Astrocyte (in vitro differentiated cells and primary cell): ENCODE measurements at places on chromosomes 16 and 17. TPM values are rescaled to one million over a fixed set of nuclear protein-coding genes. Genes with fewer than 3 reads are reported as not detected.

- H3K4me1 ChIP-seq: no peaks in the 10 kb centered on the region
- no peaks in the 10 kb centered on the region for H3K36me3 ChIP-seq
- no peaks in the 10 kb centered on the region for H3K27me3 ChIP-seq
- DNase-seq: no peak
- no peak overlapping the region for H3K4me3 ChIP-seq
- H3K27ac ChIP-seq: no peak overlapping the region
Observed at GRCh38 chr16:54164789-54165173, 121.8 kb downstream of the IRX3 start.

DNA sequence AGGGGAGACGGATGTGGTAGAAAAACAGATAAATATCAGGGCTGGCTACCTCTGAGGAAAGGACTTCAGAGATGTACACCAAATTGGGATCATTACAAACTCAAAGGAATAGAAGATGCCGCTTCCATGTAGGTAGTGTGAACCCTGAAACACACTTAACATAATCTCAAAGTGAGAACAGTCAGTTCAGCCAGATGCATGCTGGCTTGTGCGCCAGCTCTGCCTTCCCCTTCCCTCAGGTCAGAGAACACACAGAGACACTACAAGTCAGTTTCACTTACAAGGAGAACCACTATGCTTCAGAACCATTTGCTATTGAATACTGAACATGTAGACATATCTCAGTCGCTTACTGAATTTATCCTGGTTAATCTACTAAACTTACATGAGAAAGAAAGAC, 176.0 kb upstream of the AXIN2 start:
- no peaks in the 10 kb centered on the region for H3K36me3 ChIP-seq
- no peak overlapping the region for H3K27ac ChIP-seq
- H3K4me3 ChIP-seq: no peak overlapping the region
- DNase-seq: no peak
- no peaks in the 10 kb centered on the region for H3K27me3 ChIP-seq

GRCh38 chr17:54372069-54372749, 528.4 kb upstream of the TOM1L1 start:
- no peak overlapping the region for H3K27ac ChIP-seq
- DNase-seq: no peak

DNA sequence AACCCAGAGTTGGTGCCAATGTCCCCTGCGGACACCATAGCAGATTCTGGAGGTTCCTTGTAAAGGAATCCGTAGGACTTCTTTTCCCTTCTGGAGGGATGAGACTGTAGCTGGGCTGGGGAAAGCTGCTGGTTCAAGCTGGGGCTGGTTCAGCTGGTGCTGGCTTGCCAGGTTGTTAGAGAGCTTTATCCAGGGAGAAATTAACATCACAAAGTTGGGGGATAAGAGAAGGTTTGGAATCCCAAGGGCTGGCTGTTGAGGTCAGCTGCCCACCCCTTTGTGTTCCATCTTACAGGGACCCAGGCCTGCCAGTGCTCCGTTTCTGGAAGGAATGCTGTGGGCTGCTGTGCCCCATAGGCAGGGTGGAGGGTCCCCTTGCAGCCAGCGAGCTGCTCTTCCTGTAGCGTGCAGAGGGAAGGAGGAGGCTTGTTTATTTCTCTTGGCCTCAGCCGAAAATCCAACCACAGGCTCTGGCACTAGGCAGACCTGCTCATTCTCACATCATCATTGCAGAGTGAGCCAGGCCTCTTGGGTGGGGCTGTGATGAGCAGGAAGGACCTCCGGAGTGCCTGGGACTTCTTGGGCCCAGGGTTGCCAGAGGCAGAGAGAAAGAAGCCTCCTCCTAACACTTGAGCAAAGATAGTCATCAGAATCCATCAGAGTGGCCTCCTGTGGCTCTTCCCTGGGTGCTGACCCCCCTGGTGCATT, 251.1 kb downstream of the SEC14L1 start:
- H3K27ac ChIP-seq: peak overlapping the region; percentile 95
- no peaks in the 10 kb centered on the region for H3K27me3 ChIP-seq
- DNase-seq: peak; percentile 98
- no peak overlapping the region for H3K4me3 ChIP-seq
- H3K36me3 ChIP-seq: no peaks in the 10 kb centered on the region

- H3K4me1 ChIP-seq: peaks cover 8% of the 10 kb centered on the region
- H3K4me3 ChIP-seq: no peak overlapping the region
- no peak overlapping the region for H3K27ac ChIP-seq
- DNase-seq: no peak
- H3K27me3 ChIP-seq: no peaks in the 10 kb centered on the region
Observed at GRCh38 chr17:82793974-82794630, 42.2 kb downstream of the TBCD start.

GRCh38 chr16:67184453-67184994, 761 bp upstream of the MATCAP1 start:
- no peak overlapping the region for H3K27ac ChIP-seq
- peaks cover 33% of the 10 kb centered on the region for H3K4me1 ChIP-seq
- no peak for DNase-seq
- peak overlapping the region; percentile 70 for H3K4me3 ChIP-seq
- H3K36me3 ChIP-seq: no peaks in the 10 kb centered on the region

DNA sequence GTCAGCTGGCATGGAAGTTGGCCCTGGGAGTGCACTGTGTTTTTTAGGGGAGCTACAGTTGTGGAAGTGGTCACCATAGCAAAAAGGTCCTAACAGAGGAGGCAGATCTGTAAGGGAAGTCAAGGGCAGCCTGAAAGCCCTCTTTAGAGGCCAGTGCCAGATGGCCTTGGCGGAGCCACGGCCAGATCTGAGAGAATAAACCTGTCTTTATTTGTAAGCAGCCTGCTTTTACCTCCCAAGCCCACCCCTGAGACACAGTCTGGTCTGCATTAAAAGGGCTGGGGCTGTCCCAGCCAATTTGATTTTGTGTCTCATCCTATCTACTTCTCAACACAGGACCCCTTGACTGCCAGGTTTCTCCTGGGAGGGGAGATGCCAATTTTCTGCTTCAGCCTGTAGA, 51.0 kb upstream of the NOL11 start:
- no peak overlapping the region for H3K4me3 ChIP-seq
- DNase-seq: no peak
- H3K36me3 ChIP-seq: no peaks in the 10 kb centered on the region
- H3K4me1 ChIP-seq: no peaks in the 10 kb centered on the region
- no peak overlapping the region for H3K27ac ChIP-seq
- H3K27me3 ChIP-seq: no peaks in the 10 kb centered on the region

GRCh38 chr17:55463600-55463999, 42.0 kb upstream of the MMD start:
- H3K4me1 ChIP-seq: peaks cover 10% of the 10 kb centered on the region
- no peaks in the 10 kb centered on the region for H3K27me3 ChIP-seq
- no peak overlapping the region for H3K27ac ChIP-seq
- no peaks in the 10 kb centered on the region for H3K36me3 ChIP-seq

GRCh38 chr16:78098087-78098486, 1.4 kb upstream of the WWOX start:
- H3K27me3 ChIP-seq: peaks cover 3% of the 10 kb centered on the region
- H3K27ac ChIP-seq: no peak overlapping the region
- no peaks in the 10 kb centered on the region for H3K36me3 ChIP-seq
- H3K4me1 ChIP-seq: peaks cover 2% of the 10 kb centered on the region
- H3K4me3 ChIP-seq: no peak overlapping the region

DNA sequence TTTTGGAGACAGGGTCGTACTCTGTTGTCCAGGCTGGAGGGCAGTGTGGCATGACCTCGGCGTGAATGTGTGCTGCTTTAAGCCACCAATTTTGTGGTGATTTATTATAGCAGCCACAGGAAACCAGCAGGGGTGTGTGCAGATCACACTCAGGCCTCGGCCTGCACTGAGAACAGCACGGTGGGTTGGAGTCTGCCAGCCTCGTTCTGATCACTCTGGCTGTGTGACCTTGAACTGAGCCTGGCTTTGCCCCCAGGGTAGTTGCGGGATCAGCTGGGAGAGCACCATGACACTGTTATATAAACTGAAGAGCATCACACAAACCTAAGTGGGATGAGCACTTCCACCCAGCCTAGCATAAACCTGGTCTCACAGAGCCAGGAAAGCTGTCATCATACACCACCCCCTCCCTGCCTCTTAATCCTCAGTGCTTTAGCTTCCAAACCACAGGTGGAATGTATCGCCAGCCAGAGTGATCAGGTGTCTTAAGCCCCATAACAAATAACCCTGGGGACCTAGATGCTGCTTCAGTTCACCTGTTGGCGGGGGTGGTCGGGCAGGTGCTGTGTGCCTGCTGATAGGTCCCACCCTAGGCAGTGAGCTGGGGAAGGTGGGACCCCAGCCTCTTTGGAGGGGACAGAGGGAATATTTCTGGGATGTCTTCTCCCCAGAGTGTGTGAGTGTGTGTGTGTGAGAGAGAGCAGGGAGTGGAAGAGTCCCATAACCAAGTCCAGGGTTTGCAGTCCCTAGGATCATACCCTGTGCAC, 28.6 kb upstream of the NDRG4 start:
- no peak overlapping the region for H3K4me3 ChIP-seq
- peaks cover 13% of the 10 kb centered on the region for H3K27me3 ChIP-seq
- no peaks in the 10 kb centered on the region for H3K36me3 ChIP-seq
- no peaks in the 10 kb centered on the region for H3K4me1 ChIP-seq

DNA sequence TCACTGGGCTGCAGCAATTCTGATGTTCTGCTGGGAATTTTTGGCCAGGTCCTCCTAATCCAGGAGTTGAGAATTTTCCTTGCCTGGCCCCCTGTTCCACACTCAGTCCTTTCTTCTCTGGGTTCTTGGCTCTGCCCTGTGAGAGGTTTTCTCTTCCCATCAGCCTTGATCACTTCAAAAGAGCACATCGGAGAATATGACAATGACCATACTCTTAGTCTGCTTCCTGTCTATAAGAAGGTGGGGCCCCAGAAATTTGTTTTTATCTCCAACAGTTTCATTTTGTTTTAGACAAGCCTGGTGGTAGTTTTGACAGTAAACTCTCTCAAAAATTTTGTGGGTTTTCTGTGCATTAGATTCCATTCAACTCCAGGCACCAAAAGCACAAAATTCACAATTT, 70.7 kb downstream of the C17orf67 start:
- H3K4me1 ChIP-seq: no peaks in the 10 kb centered on the region
- DNase-seq: no peak
- H3K27ac ChIP-seq: no peak overlapping the region
- H3K36me3 ChIP-seq: no peaks in the 10 kb centered on the region
- no peak overlapping the region for H3K4me3 ChIP-seq

DNA sequence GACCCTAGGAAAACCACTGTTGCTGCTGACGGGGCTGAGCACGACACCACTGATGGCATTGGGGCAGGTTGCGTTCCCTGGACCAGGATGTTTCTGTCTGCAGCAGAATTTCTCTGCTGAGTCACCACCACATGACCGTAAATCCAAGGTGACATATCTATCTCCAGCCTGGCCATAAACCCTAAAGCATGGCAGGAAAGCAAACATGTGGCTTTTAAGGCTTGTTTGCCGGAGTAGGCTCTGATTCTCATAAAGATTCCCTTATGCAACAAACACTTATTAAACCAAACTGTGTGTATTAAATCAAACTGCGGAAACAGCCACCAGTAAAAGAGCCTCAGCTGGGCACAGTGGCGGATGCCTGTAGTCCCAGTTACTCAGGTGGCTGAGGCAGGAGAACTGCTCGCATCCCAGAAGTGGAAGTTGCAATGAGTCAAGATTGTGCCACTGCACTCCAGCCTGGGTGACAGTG, 17.3 kb downstream of the MPHOSPH6 start:
- H3K36me3 ChIP-seq: peaks cover 13% of the 10 kb centered on the region
- H3K4me1 ChIP-seq: no peaks in the 10 kb centered on the region
- H3K27me3 ChIP-seq: no peaks in the 10 kb centered on the region

DNA sequence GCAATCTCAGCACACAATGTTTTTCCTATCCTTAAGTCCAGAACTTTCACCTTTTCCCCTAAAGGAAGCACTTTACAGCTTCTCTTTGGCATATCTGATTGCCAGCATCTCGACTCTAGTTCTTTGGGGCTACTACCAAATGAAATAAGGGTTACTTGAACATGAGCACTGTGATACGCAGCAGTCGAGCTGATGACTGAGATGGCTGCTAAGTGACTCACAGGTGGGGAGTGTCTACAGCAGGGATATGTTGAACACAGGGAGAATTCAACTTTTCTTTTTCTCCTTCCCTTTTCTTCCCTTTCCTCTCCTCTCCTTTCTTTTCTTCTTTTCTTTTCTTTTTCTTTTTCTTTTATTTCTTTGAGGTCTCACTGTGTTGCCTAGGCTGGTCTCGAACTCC, 334.8 kb downstream of the MAF start:
- no peak overlapping the region for H3K27ac ChIP-seq
- H3K36me3 ChIP-seq: no peaks in the 10 kb centered on the region
- no peaks in the 10 kb centered on the region for H3K27me3 ChIP-seq
- H3K4me3 ChIP-seq: no peak overlapping the region
- no peak for DNase-seq
- H3K4me1 ChIP-seq: no peaks in the 10 kb centered on the region

GRCh38 chr17:49521088-49521450, 26.0 kb downstream of the NGFR start:
- no peaks in the 10 kb centered on the region for H3K36me3 ChIP-seq
- peaks cover 36% of the 10 kb centered on the region for H3K27me3 ChIP-seq
- H3K27ac ChIP-seq: no peak overlapping the region
- peaks cover 2% of the 10 kb centered on the region for H3K4me1 ChIP-seq

DNA sequence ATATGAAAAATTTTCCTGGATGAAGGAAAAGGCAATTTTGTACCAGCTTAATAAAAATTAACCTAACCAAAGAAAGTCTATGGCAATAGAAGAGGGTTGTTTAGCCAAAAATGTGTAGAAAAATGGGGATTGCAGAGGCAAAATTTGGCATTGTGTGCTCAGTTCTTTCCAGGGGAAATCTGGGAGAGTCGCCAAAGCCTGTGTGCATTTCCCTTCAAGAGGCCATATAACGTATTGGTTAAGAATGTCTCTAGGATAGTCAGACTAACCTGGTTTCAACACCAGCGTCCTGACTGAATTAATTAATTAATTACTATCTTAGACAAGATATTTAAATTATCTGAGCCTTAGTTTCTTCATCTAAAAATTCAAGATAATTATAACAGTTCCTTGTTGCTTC, 44.8 kb upstream of the HLF start:
- H3K4me1 ChIP-seq: no peaks in the 10 kb centered on the region
- DNase-seq: no peak
- no peak overlapping the region for H3K27ac ChIP-seq
- H3K4me3 ChIP-seq: no peak overlapping the region
- H3K36me3 ChIP-seq: no peaks in the 10 kb centered on the region
- H3K27me3 ChIP-seq: no peaks in the 10 kb centered on the region

TM4SF5 gene
- not detected in 2 replicates for total RNA-seq

GCGR gene
- not detected in 2 replicates for total RNA-seq

STAC2 gene
- total RNA-seq: not detected in 2 replicates

BBS2 gene
- 26.6 and 29.0 TPM in 2 replicates for total RNA-seq

OR3A3 gene
- total RNA-seq: not detected in 2 replicates

MPP2 gene
- total RNA-seq: 7.6 and 8.0 TPM in 2 replicates

SLC38A8 gene
- total RNA-seq: not detected in 2 replicates

PRR35 gene
- total RNA-seq: 0.09 TPM in 1 of 2 replicates, not detected in the other

GID4 gene
- total RNA-seq: 9.2 and 9.9 TPM in 2 replicates
